NCI-H1092 treated with DMSO at 0.1 percent for 48 hours (cell line): ENCODE measurements at places on chromosomes 6 and 20.

GRCh38 chr6:111105578-111105977 is 18.3 kb downstream of the SLC16A10 start:
- DNase-seq, result peak; percentile 30

DNA sequence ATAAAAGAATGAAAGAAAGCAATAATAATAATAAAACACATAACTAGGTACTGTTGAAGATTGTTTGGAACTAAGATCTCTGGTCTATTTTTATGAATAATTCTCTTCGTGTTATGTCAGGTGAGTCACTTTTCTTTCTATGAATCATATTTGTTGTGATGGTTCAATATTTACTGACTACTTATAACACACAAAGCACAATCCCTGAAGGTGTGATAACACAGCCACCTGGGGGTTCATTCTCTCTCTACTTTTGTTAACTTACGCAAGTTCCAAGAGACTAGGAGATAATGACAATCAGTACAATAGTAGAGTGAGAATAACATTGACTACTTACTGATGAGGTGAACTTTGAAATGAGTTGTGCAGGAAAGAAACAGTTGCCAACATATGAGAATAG is 149.9 kb downstream of the IBTK start:
- no peak for DNase-seq

GRCh38 chr6:29845405-29846006 is 17.9 kb downstream of the HLA-G start:
- DNase-seq, result no peak

DNA sequence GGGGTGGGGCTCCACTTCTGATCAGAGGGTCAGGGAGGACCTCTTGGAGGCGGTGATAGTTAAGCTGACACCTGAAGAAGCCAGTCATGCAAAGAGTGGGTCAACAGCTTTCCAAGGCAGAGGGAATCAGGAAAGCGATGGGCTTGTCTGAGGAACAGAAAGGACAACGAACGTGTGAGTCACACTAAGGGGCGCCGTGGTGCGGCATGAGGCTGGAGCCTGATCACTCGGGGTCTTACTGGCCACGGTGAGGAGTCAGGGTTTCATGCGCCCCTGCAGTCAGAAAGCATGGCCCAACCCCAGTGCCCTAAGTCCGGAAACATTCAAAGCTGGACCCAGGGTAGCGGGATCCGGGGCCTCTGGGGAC is 50.6 kb upstream of the SLC32A1 start:
- peak; percentile 44 for DNase-seq

DNA sequence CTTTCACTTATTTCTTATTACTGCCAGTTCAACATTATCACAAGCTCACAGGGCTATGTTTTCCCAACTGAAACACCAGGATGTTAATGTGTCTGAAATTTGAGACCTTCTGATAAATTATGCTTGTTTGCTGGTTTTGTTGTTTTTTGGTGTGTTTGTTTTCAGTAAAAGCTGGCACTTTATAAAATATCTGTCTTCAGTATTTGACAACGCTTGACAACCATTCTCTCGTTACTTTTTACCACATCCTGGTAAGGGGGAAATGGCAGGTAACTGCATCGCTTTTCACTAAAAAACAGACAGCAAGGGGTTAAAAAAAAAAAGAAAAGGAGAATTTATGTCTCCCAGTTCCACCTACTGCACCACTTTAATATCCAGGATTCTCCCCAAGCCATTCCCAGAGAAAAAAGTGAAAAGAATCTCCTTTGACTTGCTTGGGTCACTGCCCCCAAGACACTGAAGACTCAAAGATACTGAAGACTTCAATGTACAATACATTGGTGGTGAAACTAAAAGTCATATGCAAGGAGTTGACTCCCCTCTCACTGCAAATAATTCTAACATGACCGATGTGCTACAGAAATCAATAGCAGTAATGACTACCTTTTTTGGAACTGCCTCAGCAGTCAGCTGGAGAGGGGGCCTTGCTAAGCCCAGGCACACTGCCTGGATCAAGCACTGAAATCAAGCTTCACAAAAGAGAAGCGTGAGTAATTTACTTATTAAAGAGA is 88.9 kb downstream of the HIVEP2 start:
- no peak for DNase-seq

GRCh38 chr6:110874880-110875547 is 429 bp downstream of the AMD1 start:
- DNase-seq, result no peak

DNA sequence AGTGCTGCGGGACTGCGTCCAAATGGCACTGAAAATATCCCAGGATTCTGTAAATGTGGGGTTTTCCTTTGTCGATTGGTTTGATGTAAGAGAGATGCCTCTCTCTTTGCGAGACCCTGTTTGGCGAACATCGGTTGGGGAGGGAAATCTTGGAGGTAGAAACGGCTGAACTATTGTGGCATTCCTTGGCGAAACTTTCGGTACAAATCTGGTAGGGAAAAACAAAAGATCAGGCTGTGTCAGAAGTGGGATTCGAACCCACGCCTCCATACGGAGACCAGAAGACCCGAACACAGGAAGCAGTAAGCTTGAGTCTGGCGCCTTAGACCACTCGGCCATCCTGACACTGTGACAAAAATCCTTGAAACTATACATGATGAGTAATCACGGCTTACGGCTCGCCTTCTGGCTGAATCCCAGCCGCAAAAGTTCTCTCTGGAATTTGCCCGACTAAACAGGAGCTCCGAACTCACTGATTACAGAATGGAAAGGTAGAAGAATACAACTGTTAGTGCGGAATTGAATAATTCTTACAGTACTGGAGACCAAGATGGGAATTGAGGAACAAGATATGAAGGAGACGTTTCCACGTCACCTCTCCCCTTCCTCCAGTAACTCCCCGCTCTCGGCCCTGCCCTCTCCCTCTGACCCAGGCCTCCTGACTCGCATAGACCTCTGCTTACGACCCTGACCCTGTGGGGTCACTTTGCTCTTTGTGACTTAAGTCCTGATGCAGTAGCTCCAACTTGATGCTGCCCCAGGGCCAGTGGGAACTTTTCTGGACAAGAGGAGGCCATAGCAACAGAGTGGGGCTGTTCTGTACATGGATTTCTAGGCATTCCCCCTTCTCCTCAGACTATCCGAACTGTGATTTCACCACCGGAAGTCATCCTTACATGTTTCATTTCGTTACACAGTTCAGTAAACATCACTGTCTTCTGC is 132.8 kb upstream of the ZNF184 start:
- DNase-seq, result no peak

DNA sequence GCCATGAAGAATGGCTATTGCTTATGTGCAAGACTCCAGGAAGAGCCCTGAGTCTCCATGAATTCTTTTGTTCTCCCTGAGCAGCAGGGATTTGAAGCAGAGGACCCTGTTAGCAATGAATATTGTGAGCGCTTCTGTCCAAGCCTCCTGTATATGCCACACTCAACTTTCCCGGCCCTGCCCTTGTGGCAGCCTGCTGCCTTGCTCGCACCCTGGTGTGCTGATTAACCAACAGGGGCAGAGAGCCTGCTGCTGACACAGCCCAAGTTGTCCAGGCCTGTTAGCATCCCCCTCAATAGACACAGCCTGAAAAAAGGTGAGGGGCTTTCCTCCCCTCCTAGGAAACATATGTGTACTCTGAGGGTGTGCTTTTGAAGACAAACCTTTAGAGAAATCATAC is 131.4 kb downstream of the BMP2 start:
- DNase-seq, result no peak

DNA sequence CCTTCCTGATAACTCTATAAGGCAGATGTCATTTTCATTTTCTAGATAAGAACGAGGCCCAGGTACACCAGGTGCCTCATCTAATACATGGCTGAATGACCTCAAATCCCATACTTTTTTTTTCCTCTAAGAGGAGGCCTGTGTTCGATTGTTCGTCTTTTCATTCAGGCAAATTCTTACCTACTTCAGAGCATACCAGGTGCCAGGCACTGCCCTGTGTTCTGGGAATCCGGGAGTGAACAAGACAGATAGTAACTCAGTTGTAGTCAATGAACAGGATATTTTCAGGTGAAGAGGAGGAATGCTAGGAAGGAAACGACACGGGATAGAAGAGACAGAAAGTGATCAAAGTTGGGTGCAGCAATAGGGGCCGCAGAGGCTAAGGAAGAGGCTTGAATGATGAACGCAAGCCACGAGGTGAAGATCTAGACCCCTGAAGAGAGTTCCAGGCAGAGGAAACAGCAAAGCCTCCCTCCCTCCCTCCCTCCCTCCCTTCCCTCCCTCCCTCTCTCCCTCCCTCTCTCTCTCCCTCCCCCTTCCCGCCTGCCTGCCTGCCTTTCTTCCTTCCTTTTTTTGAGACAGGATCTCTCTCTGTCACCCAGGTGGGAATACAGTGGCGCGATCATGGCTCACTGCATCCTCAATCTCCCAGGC is 150.1 kb upstream of the ZNF217 start:
- no peak for DNase-seq

GRCh38 chr6:135583256-135583761 is 85.8 kb upstream of the AHI1 start:
- DNase-seq, result no peak

DNA sequence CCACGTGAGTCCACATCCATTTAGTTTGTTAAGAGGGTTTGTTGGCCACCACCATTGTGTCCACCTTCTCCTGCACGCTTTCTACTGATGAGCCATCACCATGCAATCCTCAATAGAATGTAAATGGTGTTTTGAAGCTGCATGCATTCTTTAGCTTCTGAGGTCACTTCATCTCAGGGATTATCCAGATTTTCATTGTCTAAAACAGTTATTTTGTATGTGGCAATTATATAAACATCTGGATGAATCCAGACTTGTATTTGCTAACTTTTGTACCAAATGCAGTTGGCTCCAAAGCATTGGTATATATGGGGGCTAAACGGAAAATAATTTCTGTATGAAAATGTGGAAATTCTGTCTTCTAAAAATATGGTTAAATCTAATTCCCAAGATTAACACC is 231.2 kb upstream of the ARID1B start:
- DNase-seq, result no peak

GRCh38 chr6:101454106-101454676 is 60.7 kb downstream of the GRIK2 start:
- peak; percentile 40 for DNase-seq

- DNase-seq, result no peak
These were observed 31.4 kb upstream of the GSTA5 start for GRCh38 chr6:52872031-52872430.

DNA sequence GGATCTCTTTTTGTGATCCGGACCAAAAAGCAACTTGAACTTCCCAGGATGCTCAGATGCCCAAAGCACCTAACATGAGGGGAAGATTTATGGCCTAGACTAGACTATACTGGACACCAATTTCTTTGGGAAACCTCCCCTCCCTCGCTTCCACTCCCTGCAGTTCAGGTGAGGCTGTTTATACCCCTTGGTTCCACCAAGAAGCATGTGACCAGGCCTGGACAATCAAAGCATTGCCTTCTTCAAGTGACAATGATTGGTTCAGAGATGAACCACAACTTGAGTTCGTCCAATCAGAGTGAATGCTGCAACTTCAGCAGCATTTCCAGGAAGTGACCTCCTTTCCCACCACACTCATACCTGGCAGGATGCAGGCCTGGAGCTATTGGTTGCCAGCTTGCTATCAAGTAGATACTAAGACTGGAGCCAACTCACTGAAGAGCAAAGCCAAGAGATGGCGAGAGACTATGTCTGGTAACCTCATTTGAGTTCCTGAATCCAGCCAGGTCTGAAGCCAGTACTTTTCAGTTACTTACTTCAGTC is 45.6 kb upstream of the SLC9A8 start:
- DNase-seq, result no peak

DNA sequence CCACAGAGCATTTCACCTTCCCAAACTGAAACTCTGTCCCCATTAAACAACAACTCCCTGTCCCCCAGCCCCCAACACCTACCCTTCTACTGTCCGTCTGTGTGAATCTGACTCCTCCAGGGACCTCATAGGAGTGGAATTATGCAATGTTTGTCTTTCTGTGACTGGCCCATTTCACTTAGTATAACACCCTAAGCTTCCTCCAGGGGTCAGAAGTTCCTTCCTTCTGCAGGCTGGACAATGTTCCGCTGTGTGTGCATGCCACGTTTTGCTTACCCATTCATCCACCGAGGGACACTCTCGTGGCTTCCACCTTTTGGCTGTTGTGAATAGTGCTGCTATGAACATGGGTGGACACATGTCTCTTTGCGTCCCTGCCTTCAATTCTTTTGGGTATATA is 37.6 kb upstream of the MPC1 start:
- DNase-seq, result no peak

- no peak for DNase-seq
These were observed 55.2 kb upstream of the RBM24 start for GRCh38 chr6:17225767-17226630.

DNA sequence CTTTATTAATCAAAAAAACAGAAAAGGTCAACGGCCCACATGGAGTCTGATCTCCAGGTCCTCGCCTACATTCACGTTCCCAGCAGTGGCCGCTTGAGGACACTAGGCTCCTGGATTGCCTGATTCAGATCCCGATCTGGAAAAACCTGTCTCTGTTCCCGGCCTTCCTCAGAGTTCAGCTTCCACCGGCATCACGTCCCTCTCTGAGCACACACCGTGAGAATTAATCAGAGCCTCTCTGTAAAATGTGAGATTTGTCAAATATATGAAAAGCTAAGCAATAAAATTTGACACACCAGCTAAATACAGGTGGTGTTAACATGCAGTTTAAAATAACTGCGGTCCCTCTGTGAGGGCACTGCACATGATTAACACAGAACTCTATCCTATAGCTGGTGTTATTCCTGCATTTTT is 122.8 kb upstream of the COL21A1 start:
- DNase-seq, result peak; percentile 51

DNA sequence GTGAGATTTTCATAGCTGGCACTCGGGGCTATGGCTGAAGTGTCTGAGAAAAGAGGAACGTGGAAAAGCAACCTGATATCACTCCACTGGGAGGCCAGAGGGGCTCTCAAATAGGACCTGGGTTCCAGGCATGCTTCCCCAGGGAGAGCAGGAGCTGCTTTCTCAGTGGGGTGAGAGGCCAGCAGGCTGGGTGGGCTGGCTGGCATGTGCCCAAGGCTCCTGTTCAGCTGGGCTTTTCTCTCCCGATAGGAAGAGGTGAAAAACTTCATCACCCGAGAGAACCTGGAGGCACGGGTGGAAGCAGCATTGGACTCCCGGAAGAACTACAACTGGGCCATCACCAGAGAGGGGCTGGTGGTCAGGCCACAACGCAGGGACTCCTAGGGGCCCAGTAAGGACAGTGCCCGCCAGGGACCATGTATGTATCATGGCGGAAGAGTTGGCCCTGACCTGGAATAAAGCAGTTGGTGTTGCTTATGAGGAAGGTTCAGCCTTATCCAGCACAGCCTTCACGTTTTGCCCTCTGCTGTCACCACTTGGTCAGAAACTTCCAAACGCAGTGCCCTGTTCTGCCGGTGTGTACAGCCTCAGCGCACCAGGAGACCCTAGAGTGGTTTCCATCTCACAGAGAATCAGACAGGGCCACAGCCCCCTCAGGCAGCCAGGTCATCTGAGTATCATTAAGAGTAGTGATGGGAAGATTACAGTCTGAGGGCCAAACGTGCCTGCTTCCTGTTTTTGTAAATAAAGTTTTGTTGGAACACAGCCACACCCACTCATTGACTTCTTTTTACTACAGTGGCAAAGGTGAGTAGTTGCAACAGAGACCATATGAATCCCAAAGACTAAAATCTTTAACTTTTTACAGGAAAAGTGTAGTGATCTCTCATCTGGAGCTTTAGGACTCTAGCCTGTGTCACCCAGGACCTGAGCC is 1.9 kb downstream of the MRPS26 start:
- no peak for DNase-seq

- DNase-seq, result no peak
These were observed 80.1 kb downstream of the RIPOR3 start for GRCh38 chr20:50611128-50611810.
